ENCODE measurements at places on chromosomes 7 and 10.

DNA sequence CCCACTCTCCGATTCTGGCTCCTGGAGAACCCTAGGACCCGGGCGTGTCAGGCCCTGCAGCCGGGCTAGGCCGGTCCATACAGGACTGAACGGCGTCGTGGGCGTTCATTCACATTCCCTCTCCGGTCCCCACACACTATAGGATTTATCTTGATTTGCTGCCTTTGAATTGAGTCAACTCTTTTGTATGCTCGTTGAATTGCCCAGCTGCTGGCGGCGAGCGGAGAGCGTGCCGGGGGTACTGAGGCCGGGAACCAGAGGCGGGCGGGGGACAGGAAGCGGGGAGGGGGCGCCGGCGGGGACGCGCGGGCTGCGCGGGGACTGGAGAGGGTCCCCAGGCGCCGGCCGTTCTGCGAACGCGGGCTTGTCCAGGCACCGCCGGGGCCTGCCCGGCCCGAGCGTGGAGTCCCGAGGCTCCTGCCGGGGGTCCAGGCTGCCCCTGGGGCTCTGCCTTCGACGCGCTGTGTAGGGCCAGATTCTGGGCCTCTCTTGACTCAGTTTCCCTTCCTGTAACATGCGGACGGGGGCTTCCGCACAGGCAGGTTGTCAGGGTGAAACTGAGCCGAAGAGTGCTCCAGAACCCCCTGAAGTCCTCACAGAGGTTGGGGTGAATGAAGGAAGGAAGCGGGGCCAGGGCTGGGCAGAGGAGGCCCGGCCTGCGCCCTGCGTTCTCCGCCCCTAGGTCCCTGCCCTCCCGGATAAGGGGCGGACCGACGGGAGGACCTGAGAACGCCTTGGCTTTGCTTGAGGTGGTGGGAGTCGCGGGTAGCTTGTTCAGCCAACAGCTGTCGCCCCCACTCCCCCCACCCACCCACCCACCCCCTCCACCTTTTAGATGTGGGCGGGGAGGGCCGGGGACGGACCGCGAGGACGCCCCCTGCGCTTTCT is 769 bp upstream of the ELFN1 start:
- DNase-seq: no peak

DNA sequence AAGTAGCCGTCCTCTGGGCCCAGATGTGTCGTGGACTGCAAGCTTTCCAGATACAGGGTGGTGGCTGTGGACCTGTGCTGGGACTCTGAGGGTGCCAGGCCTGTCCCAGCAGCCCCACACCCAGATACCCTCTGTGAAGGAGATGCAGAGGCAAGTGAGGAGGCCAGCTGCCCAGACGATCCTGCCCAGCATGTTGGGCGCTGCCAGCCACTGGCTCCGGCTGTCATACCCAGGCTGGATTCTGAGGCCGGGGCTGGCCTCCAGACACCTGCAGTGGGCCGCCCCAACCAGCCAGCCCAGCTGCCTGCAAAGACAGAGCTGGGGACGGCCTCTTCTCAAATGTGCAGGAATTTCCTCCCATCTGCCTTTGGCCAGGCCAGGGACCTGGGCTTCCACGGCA is 39.1 kb upstream of the EBF3 start:
- no peak for DNase-seq

- DNase-seq: no peak
Observed at GRCh38 chr10:104096692-104097091, 11.0 kb upstream of the COL17A1 start.

DNA sequence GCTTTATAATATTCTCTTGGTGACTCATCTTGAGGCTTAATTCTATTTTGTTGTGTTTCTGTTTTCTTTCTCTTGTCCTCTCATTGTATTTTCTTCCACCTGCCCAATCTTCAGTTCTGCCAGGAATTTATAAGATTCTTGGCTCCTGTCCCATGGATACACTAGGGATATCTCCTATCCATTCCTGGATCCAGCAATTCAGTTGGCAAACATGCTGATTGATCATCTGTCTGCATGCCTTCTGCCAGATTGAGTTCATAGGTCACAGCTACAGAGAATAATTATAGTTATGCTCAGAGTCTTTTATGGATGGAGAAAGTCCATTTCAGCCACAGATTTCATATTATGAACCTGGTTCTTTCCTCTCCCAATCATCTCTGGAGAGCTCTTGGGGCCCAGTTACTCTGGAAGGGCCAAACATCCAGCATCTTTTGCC is 140.4 kb upstream of the MAGI2 start:
- no peak for DNase-seq

- no peak for DNase-seq
Observed at GRCh38 chr7:77246026-77246640, 46.5 kb upstream of the FGL2 start.

DNA sequence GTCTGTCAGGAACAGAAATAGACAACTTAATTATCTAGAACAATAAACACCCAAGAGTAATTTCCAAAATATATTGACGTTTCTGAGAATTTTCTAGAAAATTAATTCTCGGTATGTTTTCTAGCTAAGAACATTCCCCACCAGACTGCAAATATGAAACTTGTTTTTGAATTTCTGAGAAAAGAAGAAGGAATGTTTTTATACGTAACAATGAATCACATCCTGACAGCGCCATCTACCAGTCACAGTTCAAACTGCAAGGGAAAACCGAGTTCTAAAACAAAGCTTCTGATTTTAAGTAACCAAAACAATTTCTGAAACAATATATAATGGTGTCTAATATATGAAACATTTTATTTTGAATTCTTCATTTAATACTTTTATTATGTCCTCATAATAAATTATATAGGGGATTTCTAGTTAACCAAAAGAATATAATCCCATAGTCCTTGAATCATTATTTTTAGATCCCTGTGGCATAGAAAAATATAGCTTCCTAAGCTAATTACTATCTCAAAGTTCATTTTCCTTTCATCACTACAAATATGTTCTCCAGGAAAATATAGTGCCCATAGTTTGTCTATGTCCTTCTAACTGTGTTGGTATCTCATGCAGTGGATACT is 34.5 kb upstream of the MEOX2 start:
- no peak for DNase-seq
